ENCODE measurements at places on chromosomes 3 and 15. TPM values are rescaled to one million over a fixed set of nuclear protein-coding genes. Genes with fewer than 3 reads are reported as not detected.

Gene GPR176
- 24.0 TPM for total RNA-seq

Gene KLHL6
- 13.0 TPM for total RNA-seq

Gene GP9
- not detected for total RNA-seq

Gene EOGT
- total RNA-seq = 71.4 TPM

Gene TRAIP
- 2.7 TPM for total RNA-seq

Gene C3orf70
- 2.4 TPM for total RNA-seq

All from glomerular endothelial cell (primary cell).